Posterior vena cava (tissue), 2 donors: ENCODE measurements at places on chromosomes 1 and 21. TPM values are rescaled to one million over a fixed set of nuclear protein-coding genes. Genes with fewer than 3 reads are reported as not detected.

GRCh38 chr1:83593073-83593472 is 405.9 kb downstream of the TTLL7 start:
- no peak for DNase-seq

CHI3L1 gene
- 26.7 TPM for total RNA-seq

- no peak for DNase-seq
Measured at GRCh38 chr1:241677201-241677600, 25.1 kb downstream of the WDR64 start.

CFHR3 gene
- total RNA-seq, result 0.79 TPM

DNA sequence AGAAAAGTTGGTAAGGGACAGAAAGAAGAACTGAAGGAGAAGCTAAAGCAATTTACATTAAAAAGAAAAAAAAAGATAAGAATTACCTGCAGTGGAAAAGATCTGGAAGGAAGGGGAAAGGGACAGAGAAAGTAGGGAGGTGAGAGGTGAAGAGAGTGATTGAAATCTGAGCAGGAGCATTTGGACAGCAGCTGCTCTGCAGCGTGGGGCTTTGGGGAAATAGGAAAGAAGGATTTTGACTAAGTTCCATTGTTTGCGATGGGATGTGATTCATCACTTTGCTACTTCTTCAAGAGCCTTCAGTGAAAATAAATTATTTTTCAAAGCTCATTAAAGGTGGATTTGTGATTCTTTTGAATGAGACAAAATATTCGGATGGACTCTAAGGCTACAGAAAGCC is 26.1 kb upstream of the NMNAT2 start:
- no peak for DNase-seq

- DNase-seq, result no peak
Measured at GRCh38 chr1:198530953-198531352, 9.5 kb downstream of the ATP6V1G3 start.

DNA sequence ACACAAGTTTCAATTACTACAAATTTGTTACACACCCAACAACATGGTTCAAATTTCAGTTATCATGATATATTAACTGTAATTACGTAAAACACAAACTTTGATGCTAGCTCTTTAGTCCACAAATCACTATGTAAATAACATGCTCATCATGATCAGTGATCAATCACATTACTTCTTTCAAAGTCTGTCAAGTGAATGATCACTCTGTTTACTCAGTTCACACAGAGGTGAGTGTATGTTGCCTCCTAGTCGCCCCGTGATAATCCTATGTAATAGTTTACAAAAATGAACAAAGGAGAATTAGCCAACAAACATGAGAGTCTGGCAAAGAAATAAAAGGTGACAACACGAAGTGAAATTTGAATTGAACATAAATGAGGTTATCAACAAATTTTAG is 14.3 kb downstream of the EDEM3 start:
- DNase-seq, result no peak

GRCh38 chr1:21689661-21690372 is 20.7 kb upstream of the RAP1GAP start:
- DNase-seq, result no peak

- no peak for DNase-seq
Measured at GRCh38 chr1:157418231-157418630, 134.1 kb downstream of the FCRL5 start.

TSPAN1 gene
- total RNA-seq, result 1.6 TPM

GRCh38 chr1:28516518-28516956 is 10.7 kb downstream of the RCC1 start:
- no peak for DNase-seq

ERICH3 gene
- 0.19 TPM for total RNA-seq

ADAMTS4 gene
- 125 TPM for total RNA-seq

- no peak for DNase-seq
Measured at GRCh38 chr1:44460107-44460882, 55.2 kb downstream of the RNF220 start.

HES3 gene
- not detected for total RNA-seq

GRCh38 chr1:229579059-229579673 is 20.7 kb upstream of the ABCB10 start:
- DNase-seq, result no peak

DNA sequence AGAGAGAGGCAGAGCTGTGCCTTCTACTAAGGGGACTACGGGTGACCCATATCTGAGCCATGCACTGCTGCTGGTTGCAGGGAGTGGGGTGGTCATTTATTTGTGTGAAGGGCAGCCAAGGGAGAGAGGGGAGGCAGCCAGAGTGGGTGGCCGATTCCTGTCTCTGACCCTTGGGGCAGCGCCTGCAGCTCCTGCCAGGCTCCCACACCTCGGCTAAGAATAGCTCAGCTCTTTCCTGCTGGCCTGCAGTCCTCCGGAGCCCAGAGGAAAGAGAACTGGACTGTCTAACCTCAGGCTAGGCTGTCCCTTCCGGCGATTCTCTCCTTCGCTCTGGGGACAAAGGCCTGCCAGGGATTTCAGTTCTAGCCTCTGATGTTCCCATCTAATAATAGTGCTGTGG is 11.6 kb upstream of the CD34 start:
- no peak for DNase-seq

PCP4L1 gene
- 4.6 TPM for total RNA-seq

DNA sequence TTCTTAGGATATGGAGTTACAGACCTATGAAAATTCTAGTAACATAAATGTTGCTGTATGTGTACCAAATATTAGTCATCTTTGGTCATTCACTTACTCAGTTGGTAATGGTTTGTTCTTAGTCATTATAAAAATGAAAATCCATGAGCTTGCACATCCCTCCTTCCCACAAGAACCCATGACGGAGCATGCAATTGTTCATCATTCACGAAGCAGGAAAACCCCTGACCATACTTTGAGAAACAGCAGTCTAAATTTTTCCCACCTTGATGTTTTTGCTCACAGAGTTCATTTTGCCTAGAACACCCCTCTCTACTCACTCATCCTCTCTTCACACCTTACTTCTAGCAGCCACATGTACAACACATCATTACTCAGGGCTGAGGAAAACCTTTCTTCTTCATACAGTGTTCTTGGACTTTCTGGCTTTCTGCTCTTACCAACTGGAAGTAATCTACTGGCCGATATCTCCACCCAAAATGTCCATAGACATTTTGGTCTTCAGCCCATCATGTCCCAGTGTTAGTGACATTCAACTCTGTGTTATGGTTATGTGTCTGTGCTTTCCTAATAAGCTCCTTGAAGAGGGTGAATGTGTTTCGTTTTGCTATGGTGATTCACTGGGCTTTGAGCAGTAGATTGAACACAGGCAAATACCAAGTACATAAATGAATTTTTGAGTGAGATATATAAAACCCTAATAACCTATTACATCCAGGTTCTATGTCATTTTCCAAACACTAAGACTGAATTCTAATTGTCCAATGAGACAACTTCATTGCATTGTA is 189.9 kb downstream of the ZC3H11B start:
- no peak for DNase-seq

NPR1 gene
- total RNA-seq, result 107 TPM

SPRR2F gene
- total RNA-seq, result not detected

GFI1 gene
- 1.1 TPM for total RNA-seq

CELF3 gene
- total RNA-seq, result 0.10 TPM

DNA sequence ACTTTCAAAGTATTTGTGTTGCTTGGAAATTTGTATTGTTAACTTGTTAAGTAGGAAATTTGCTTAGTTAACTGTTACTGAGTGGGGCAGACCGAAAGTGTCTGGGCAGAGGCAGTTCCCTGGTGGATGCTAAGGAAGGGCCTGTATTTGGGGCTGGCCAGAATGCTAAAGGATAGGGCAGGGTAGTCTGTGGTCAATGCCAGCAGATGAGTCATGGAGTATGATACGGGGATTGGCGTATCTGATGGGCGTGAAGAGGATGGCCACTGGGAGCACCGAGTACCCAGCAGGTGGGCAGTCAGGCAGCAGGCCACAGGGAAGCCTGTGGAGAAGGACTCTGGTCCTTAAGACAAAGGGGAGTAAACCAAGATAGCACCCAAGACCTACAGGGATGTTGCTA is 46.6 kb upstream of the SCAF4 start:
- no peak for DNase-seq

OR2L2 gene
- total RNA-seq, result 0.10 TPM

DNA sequence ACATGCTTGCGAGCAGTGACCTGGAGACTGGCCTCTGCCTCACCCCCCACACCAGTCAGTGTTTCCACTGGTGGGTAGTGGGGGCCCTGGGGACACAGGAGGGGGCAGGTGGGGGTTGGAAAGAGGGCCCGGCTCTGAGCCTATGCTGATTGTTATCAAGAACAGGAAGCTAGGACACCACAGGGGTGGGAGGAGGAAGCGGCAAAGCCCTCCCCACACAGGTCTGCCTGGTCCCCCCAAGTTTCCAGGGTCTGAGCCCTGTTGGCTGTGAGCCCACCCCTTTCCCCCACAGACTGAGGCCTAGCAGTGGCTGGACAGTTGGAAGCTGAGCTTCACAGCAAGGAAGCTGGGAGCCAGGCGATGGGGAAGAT is 1.6 kb upstream of the PTPN7 start:
- no peak for DNase-seq

SIKE1 gene
- 43.4 TPM for total RNA-seq

KIAA0040 gene
- total RNA-seq, result 9.3 TPM

ST6GALNAC3 gene
- total RNA-seq, result 12.9 TPM

SCAMP3 gene
- total RNA-seq, result 34.7 TPM

TUFT1 gene
- 6.6 TPM for total RNA-seq

- no peak for DNase-seq
Measured at GRCh38 chr1:171817511-171818265, 23.6 kb upstream of the DNM3 start.

DNA sequence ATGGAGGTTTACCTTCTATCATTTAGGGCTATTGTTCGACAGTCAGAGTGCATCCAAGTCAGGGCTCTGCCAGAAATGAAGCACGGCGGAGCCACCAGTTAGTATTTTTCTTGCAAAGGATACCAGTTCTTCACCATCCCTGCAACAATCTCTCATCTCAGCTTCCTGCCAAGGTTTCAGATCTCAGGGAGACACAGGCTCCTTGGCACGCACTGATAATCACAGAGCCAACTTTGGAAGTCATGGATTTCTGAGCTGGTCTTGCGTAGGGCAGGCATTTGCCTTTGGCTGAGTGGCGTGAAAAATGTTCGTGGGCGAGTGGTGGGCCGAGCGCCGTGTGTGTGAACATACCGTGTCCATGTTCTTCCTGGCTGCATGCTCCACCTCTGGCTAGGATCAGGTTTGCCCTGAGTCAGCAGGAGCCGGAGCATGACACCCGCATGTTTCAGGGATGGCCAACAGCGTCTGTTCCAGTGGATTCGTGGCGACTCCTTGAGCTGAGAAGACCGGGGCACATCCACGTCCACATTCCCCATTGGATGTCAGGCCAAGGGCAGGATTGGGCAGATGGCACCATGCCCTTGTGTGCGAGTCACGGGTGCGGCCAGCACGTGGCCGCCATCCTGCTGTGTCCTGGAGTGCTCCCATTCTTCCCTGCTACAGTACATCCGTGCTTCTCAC is 118.5 kb upstream of the C1orf174 start:
- no peak for DNase-seq

- peak; percentile 90 for DNase-seq
Measured at GRCh38 chr1:25875154-25875855, at the start of gene PAQR7. Gene PAQR7, minus strand, starts transcription at chr1:25875708. Its CDS starts 11,869 bp downstream, at chr1:25863839.
